Stimulated activated CD8-positive, alpha-beta memory T cell treated with anti-CD3 and anti-CD28 coated beads, Interleukin-15, amount 100 ng/mL, for 48 hours (primary cell): ENCODE measurements at places on chromosomes 1 and 21.

DNA sequence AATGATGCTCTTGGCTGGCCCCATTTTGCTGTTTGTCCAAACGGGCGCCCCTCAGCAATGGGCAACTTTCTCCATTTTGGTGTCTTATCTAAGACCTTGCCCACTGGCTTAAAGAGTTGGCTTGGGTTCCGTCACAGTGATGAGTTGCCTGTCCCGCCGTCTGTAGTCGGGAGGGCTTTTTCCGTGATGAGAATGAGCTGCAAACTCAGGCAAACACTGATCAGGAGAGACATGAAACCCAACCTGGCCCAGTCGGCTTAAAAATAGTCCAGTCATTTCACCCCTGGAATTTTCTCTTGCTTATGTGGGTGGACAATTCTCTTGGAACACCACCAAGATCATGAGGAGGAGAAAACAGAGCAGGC is 79.3 kb downstream of the ST6GALNAC3 start:
- no peak for DNase-seq

GRCh38 chr1:41862384-41863221 is 56.1 kb downstream of the HIVEP3 start:
- peak; percentile 52 for DNase-seq

- no peak for DNase-seq
Observed at GRCh38 chr21:25836396-25836795, 101.6 kb downstream of the GABPA start.

GRCh38 chr1:73176902-73177301 is 894.6 kb upstream of the NEGR1 start:
- no peak for DNase-seq

DNA sequence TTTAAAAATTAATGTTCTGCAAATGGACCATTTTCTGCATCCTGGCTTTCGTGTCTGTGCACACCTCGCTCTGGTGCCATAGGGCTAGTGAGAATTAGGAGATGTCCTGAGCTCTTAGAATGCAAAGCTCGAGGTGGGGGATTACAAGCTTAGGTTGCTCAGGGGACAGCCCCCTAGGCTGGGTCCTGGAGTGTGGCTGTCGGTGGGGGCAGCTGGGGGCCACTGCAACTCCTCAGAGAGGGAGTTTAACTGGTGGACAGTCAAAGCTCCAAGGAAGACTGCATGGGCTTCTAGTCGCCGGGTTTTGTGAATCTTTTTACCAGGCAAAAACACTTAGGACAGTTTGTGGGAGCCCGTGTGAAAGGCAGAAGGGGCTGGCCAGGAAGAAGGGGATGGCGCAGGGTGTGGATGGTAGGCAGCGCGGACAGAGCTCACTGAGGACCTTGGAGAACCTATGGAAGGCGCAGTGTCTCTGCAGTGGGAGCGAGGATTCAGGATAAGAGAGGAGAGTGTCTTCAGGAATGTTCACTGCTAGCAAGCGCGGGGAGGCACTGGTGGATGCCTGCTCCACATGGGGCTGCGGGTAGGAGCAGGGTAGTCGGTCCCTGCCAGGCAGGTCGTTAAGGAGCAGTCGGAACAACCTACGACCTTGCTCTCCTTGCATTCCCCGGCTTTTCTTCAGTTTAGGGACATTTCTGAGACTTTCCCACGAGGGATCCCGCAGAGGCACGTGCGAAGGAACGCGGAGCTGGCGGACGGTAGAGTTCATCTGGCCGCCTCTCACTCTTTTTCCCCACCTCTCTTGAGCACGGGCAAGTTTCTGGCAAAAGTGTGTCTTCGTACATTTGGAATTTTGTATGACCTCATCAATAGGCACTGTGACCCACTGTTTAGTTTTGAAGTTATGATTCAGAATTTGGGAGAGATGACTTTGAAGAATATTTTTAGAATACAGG is 12.9 kb upstream of the KCNE1 start:
- DNase-seq: no peak

DNA sequence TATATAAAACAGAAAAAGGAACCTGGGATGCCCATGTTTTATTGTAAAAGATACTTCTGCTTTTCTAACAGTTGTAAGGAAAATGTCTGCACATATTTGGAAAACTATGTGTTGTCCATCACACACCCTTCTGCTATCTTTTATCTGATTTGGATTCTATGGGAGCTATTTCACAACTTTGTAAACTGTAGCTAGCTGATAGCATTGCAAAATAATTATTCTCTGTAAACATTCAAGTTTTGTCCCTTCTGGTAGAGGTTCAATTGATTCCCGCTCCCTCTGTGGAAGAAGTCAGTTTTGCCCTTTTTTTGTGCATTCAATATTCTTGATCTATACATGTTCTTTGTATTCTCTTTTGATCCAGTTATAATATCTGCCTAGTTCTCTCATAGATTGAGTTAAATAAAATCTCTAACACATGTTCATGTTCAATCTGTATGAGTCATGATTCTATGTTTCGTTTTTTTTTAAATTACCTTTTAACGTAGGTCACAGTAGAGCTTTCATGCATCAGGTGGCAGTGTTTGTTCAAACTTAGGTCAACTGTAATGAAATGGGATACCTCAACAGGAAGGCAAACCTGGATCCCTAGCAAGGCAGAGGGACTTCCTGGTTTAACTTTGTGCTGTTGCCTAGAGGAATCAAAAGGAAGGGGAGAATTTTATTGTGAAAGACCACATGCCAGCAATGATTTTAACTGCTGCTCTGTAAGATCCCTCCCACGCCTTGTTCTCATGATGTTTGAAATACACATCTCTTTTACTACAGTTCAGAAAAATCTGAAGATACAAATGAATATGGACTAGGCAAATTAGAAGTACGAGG is 26.0 kb upstream of the BCL9 start:
- no peak for DNase-seq
